H4 (cell line): ENCODE measurements at places on chromosomes 16 and 17. TPM values are rescaled to one million over a fixed set of nuclear protein-coding genes. Genes with fewer than 3 reads are reported as not detected.

The YBX2 gene
- not detected in 2 replicates for total RNA-seq

The ZNF689 gene
- 9.6 TPM in 2 replicates for total RNA-seq

The FNDC8 gene
- 0.25 TPM in 1 of 2 replicates, not detected in the other for total RNA-seq

The VAT1L gene
- 6.1 and 6.4 TPM in 2 replicates for total RNA-seq

The NLRP1 gene
- total RNA-seq: 11.6 and 11.7 TPM in 2 replicates

The NPIPA5 gene
- total RNA-seq: 0.17 and 2.1 TPM in 2 replicates

The ACE gene
- not detected in 2 replicates for total RNA-seq

The PRM1 gene
- total RNA-seq: not detected in 2 replicates

The PRSS27 gene
- total RNA-seq: 0.02 and 0.46 TPM in 2 replicates

DNA sequence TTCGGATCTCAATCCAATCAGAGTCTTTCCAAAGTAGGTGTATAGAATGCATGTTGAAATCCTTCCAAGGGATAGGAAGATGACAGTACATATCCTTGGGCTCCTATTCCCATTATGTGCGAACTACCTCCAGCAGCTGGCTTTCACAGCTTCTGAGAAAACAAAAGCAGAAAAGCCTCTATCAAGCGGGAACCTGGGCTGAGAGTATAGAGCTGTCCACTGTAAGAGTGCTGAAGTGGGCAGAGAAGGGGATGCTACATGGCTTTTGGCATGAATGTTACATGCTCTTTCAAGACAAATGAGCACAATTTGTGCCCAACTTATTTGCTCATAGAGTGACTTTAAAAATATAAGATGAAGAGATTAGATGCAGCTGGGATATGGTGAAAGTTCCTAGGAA is 993.5 kb downstream of the CDH8 start:
- no peak for DNase-seq

GRCh38 chr17:43940630-43941029 is 1.6 kb downstream of the PPY start:
- peak; percentile 51 for DNase-seq

- peak; percentile 97 for DNase-seq
These were observed 1.7 kb downstream of the MAP2K3 start for GRCh38 chr17:21286066-21286770.

DNA sequence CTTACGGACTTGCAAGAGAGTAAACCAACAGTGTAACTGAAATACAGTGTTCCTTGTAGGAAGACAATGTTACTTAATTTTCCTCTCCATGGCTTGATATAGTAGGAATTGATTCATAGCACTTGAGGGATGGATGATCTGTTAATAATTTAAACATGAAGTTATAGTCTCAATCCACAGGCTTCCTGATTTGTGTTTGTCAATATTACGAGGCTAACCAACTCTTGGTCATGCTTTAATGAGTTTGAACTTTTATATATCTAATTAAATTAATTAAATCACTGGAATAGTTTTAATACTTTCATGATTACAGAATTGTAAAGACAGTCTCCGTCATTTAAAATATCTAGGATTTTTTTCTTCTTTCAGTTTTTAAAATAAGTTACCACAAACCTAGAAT is 112.0 kb upstream of the HAS3 start:
- DNase-seq: no peak

- DNase-seq: no peak
These were observed 60.0 kb downstream of the KLHDC4 start for GRCh38 chr16:87705771-87706277.

DNA sequence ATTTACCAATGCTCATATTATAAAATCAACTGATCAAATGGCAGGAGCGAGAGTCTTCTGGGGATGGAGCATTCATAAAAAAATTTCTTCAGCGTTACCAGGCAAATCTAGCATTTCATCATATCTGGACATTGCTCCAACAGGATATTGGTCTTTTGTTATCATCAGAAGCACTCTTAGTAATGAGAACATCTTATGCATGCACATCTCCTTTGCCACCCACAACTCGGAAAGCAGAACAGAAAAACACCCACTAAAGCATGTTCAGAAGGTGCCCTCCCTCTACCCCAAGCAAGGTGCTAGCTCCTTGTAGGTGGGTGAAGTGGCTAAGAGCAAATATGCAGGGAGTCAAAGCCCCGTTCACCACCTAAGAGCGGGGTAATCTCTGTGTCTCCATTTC is 18.9 kb downstream of the ARHGAP17 start:
- no peak for DNase-seq

DNA sequence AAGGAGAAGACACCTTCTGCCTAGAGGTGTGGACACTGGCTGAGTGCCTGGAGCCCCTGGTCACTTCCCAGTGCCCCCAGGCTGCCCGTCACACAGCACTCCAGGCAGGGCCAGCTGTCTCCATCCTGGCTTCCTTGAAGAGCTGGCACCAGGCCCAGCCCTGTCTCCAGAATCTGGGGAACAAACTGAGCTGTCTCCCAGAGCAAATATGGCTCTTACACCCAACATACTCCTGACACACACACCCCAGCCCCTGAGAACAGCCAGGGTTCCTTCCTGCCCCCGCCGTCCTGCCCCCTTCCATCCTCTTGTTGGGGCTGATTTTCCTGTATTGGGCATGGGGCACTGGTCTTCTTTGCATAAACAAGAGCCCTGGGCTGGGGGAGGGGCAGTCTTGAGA is 9.1 kb downstream of the NHERF1 start:
- no peak for DNase-seq

DNA sequence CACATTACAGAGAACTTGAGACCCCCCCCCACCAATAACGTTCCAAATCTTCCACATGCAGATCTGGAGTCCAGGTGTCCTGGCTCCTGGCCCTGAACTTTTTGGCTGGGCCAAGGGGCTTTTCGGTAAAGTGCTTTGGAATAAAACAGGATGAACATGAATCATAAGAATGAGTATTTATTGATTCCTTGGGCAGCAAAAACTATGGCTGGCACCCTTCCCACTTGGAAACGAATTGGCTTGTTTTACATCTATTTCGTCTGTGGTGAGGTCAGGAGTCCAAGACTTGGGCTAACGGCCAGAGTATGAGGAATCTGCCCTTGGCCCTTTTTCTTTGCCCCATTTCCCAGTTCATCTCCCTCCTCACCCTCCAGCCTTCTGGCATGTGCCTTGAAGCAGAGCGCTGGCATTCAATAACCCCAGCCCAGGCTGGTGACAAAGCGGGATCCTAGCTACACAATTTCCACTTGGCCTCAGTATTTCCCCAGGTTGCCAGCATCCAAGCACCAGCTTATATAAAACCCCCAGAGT is 4.1 kb upstream of the UBTF start:
- DNase-seq: no peak

DNA sequence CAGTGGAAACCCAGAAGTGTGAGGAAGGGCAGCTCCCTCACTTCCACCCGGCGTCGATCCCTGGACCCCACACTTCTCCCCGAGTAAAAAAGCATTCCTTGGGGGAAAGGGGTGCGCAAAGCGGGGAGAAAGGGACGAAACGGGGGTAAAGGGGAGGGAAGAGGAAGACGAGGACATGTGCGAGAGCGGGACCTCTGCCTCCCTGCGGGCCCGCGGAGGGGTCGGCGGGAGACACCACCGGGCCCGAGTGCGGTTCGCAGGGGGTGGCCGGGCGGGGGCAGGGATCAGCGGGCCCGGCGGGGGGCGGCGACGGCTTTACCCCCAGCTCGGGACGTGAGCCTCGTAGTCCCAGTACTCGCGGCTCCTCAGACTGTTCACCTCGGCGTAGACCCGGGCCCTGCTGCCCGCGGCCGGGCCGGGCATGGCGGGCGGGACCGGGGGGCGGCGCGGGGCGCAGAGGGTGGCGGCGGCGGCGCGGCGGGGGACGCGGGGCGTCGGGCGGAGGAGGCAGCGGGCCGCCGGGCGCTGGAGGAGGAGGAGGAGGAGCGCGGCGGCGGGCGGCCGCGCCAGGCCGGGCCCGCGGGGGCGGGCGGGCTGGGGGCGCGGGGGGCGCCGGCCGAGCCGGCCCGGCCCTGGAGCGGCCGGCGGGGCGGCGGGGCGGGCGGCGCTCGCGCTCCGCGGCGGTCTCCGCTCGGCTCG is 443 bp downstream of the CSNK2A2 start:
- DNase-seq: no peak

DNA sequence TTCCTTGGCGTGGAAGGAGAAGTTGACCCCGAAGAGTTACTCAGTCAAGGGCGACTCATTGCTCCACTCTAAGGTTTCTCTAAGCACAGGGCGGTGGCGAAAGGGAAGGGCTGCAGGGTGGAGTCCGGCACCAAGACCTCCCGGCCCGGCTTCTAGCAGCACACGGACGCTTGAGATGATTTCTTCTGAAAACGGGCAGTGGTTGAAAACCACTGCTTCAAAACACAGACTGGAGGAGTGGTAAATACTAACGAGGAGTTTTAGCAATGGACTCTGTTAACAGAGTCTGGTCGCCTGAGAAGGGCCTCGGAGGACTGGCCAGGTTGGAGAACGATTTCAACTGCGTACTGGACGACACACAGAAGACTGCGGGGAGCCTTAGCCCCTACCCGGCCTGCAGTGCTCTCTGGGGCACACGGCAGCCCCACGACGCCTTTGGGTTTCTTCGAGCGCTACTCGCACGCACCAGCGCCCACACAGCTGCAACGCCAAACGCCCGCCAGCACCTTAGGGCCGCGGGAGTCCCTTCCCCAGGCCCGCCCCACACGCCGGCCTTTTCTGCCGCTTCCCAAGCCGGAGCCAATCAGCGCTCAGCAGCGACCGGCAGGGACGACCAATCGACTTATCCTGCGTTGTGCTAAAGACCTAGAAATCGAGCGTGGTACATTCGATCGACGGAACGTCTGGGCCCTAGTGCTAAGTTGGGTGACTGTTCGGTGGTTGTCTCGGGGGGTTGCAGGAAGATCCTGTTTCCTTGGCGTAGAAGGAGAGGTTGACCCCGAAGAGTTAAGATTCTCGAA is 14.4 kb upstream of the CA4 start:
- peak; percentile 92 for DNase-seq

DNA sequence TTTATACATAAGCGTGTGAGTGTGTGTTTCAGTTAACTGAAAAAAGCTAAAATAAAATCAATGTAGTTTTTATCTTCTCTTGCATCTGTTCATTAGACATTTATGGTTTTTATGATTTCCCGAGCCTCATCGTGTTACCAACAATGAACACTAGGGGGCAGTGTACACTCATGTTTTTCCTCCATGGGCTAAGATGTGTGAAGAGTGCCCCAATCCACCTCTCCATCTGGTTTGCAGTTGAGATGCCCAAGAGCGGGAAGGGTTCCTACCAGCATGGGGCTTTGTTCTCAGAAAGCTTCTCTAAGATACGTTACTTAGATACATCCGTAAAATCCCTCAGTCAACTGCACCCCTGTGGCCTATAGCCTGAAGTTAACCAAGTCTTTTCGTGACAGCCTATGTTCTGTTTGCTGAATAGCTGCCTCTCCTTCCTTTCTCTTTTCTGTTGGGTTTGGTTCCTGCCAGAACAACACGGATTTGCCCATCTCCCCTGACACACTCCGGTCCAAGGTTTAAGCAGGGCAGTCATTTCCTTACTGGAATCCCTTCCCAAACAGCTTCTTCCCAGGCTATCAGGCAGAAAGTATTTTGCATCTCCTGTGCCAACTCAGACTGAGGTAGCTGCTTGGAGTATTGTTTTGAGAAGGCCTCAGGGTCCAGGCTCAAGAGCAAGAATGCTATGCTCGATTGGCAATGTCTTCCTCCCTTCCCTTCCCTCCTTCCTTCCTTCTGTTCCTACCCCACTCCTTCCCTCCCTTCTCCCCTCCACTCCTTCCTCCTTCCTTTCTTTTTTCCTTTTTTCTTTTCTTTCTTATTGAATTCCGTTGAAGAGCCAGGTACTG is 12.9 kb upstream of the ELAC2 start:
- peak; percentile 36 for DNase-seq

GRCh38 chr17:82389379-82389778 is 17.8 kb downstream of the UTS2R start:
- DNase-seq: no peak

- no peak for DNase-seq
These were observed 358.5 kb upstream of the ERCC4 start for GRCh38 chr16:13561291-13562070.

GRCh38 chr17:265718-266117 is 84.3 kb upstream of the DOC2B start:
- DNase-seq: no peak

GRCh38 chr16:85592700-85593493 is 20.2 kb upstream of the GSE1 start:
- DNase-seq: no peak

DNA sequence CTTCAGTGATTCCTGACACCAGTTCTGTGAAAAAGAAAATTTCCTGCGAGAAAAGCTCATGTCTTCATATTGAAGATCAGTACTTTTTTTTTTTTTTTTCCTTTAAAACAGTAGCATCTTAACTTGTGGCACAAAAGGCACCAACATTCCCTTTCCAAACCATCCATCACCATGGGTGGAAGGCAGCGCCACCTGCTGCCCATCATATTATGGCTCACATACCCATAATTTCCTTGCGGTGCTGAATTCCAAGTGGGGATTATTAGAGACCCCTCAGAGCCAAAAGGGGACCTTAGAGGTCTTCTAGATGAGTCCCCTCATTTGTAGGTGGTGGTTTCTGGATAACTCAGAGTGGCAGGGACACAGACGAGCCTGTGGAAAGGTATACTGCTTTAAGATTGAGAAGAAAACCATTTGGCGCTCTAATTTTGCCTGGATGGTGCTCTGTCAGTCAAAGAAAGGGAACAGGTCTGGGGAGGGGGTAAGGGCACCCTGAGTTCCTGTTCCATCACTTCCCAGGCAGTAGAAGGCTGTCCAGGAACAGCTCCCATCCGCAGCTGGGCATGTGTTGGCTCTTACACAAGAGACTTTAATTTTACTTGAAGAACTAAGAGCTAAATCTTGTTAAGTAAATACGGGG is 7.9 kb upstream of the SOST start:
- DNase-seq: peak; percentile 58

DNA sequence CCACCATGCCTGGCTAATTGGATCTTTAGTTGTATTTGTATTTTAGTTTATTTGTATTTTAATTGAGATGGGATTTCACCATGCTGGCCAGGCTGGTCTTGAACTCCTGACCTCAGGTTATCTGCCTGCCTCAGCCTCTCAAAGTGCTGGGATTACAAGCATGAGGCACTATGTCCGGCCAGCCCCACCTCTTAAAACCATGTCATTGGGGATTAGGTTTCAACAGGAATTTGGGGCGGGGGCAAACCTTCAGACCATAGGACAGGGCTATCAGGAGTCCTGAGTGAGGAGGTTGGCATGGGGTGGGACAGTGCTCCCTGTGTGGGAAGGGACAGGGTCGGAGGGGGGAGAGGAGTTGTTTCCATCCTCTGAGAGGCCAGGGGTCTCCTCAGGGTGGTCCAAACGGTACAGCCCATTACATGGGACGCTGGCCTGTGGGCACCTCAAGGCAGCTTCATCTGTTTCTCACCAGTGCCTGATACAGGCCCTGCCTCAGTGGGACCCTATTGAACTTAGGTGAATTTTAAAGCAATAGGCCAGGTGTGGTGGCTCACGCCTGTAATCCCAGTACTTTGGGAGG is 21.6 kb downstream of the GAA start:
- no peak for DNase-seq
